Stimulated activated CD4-positive, alpha-beta T cell treated with anti-CD3 and anti-CD28 coated beads, Interleukin-1b, Interleukin-23, amount 100 ng/mL, for 48 hours (primary cell): ENCODE measurements at places on chromosomes 13 and 19.

- peak; percentile 30 for DNase-seq
Observed at GRCh38 chr13:99315186-99315585, 8.0 kb upstream of the GPR183 start.

DNA sequence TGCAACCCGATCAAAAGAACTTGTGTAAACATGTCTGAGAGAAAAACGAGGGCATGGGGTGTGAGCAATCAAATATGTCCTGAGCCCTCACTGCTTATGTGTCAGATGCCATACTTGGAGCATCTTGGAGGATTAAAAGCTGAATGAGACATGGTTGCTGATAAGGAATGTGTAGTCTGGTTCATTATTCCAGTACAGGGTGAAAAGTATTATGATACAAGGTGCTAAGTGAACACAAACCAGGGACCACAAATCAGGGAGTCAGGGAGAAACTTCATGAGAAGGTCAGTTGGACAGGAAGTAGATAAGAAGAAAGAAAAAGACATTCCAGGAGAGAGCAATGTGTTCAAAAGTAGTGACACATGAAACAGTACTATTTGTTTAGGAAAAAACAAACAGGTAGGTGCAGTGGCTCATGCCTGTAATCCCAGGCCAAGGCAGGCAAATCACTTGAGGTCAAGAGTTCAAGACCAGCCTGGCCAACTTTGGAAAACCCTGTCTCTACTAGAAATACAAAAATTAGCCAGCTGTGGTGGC, 2.0 kb upstream of the RCBTB1 start:
- no peak for DNase-seq

DNA sequence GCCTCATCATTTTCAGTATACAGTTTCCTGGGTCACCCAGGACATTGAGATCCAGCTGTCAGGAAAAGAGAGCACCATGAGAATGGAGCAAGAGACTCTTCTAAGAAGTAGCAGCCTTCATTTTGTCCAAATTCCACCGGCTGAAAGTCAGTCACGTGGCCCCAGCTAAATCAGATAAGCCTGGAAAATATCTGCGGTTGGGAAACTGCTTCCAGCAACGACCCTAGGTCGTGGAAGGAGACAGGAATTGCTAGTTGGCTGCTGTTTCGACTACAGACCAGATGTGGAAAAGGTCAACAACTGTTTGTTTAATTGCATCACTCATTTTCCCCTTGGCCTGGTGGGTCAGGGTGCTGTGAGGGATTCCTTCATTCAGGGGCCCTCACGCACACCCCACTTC, 107.0 kb downstream of the ZNF536 start:
- no peak for DNase-seq

DNA sequence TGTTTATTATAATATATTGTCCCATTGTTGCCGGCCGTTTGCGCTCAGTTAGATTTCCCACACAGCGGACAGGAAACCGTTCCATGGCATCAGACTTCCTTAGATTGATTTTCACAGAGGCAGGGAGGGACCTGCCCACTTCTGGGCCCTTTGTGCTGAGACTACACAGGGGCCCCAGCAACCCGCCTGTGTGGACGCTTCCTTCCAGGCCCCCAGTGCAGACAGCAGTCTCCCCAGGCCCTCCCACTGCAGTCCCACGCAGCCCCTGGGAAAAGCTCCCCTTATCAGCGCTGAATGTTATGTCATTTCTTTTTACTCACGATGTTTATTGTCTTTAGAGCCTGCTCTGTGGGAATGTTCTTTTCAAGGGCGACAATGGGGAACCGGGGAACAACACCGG, 351.7 kb upstream of the ARGLU1 start:
- DNase-seq = no peak

DNA sequence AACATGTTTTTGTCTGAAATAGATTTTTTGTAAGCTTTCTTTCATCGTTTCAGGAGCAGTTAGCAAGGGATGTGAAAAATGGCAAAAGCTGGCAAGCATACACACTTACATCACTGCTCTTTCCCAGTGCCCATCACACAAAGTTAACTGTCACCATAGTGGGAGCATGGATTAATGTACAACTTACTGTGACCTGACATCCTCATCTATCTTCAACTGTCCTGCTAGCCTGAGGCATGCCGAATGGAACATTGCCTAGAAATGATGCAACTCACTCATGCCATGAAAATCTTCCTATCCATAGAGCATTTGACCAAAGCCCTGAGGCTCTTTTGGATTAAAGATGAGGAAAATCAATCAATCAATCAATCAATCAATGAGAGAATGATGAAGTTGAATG, 491.7 kb upstream of the SLC10A2 start:
- no peak for DNase-seq

- no peak for DNase-seq
Observed at GRCh38 chr19:11423791-11424181, 4.7 kb upstream of the RGL3 start.

DNA sequence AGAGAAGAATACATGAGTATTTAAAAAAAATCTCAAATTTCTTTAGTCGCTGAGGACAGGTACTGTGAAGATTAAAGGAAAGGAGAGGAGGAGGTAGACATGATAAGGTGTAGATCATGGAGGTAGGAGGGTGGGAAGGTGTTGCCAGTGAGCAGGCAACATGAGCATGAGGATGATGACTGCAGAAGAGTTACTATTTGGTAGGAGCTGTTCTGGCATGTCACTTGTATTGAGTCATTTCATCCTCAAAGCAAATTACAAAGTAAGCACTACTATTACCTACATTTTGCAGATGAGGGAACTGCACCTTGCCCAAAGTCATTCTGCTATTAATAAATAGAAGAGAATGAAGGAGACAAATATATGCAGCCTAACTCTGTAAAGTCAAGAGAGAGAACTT, 435.8 kb upstream of the KLF12 start:
- no peak for DNase-seq

- DNase-seq = no peak
Observed at GRCh38 chr13:78197231-78197630, 278.6 kb upstream of the EDNRB start.

DNA sequence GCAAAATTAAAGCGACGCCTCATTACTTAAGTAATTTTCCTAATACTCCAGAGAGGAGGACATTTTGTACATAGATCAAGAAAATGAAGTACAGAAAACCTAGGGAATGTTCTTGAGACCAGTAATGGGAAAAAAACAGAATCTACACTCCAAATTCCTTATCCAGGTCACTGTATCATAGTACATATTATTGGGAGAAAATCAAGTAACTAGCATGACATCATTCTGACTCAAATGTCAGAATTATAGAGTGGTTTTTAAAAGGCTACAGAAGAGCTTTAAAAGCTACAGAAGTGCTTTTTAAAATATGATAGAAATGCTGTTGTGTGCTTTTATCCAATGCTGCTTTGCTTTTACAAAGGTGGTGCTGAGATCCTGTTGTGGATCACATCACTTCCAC, 86.3 kb upstream of the SLC15A1 start:
- no peak for DNase-seq

DNA sequence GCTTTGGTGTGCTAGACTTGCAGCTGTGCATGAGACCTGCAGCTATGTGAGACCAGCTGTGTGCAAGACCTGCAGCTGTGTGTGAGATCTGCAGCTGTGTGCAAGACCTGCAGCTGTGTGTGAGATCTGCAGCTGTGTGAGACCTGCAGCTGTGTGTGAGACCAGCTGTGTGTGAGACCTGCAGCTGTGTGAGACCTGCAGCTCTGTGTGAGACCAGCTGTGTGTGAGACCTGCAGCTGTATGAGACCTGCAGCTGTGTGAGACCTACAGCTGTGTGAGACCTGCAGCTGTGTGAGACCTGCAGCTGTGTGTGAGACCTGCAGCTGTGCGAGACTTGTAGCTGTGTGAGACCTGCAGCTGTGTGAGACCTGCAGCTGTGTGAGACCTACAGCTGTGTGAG, 6.7 kb upstream of the DCUN1D2 start:
- no peak for DNase-seq

- DNase-seq = no peak
Observed at GRCh38 chr19:17419154-17419620, 660 bp upstream of the MVB12A start.
